ENCODE measurements at places on chromosomes 11 and 22. TPM values are rescaled to one million over a fixed set of nuclear protein-coding genes. Genes with fewer than 3 reads are reported as not detected.

DNA sequence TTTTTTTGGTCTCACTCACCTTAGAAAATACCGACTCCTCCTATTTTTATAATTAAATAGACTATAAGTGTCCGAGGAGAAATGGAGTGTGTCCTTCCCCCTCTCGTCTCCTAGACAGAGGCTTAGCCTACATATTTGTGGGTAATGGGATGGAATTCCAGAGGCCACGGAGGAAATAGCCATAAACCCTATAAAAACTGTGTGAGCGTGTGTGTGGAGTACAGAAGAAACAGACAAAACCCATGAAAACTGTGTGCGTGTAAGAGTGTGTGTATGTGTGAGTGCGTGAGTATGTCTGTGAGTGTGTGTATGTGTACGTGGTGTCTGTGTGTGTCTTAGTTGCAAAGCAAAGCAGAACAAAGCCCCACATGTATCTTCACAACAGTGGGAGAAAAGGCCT is 883.5 kb downstream of the OPCML start:
- DNase-seq: no peak

C11orf97 gene
- total RNA-seq: not detected

CENPM gene
- 63.1 TPM for total RNA-seq

DNA sequence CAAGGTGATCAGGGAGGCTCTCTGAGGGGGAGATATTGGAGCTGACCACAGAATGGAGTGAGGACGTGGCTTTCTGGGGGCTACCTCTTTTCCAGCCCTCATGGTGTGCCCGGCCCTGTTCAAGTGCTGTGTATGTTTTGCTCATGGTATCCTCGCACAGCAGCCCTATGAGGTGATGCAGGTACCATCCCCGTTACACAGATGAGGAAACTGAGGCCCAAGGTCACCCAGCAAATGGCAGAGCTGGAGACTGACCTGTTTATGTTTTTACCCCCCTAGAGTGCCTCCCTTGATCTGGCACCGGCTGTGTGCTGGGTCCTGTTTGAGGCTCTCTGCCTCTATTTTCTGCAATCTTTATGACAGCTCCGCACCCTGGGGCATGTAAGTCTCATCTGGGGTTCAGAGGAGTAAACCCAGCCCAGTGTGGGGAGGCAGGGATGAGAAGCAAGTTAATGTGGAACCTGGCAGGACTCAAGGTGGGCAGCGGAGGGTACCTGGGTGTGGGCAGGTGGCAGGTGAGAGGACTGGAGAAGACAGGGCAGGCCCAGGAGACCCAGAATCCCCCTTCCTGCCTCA is 20.8 kb downstream of the SGSM1 start:
- DNase-seq: no peak

GRCh38 chr11:57237204-57237681 is at the start of gene APLNR:
Gene APLNR (minus strand): TSS chr11:57237250. CDS start chr11:57237004, 246 bp downstream.
- DNase-seq: peak; percentile 4

DNA sequence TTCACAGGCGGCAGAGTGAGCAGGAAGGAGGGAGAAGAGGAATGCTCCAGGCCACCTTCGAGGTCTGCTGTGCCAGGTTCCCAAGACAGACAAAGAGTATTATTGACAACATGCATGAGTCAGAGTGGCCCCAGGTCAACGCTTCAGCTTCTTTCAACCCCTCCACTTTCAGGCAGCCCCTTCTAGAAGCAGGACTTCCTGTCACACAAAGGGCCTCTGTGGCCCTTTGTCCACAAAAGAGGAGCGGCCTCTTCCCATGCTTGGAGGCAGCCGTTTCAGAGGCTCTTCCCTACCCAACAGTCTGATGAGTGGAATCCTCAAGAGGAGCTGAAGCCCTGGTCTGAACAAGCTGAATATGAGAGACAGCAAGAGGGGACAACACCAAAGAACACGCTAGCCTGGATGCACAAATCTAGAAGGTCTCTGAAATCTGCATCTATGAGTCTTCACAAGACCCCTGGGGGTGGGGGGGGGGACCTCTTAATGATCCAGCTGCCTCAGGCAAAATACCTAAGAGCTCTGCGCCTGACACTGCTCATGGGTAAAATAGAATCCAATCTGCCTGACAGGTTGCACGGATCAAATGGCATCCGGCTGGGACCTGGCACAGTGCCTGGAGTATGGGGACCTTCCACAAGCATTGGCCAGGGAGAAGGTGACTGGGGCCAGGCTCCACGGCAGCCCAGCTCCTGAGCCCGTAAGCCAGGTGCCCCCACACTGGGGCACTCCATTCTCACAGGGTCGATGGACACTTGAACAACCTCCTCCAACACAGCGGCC is 67.5 kb downstream of the PACSIN2 start:
- peak; percentile 13 for DNase-seq

- peak; percentile 39 for DNase-seq
Observed at GRCh38 chr22:28799606-28800307, 612 bp downstream of the XBP1 start.

DNHD1 gene
- total RNA-seq: 28.2 TPM

- no peak for DNase-seq
Observed at GRCh38 chr11:69873166-69874077, 54.2 kb upstream of the FGF3 start.

- no peak for DNase-seq
Observed at GRCh38 chr11:69130654-69131053, 25.1 kb upstream of the SMIM38 start.

- no peak for DNase-seq
Observed at GRCh38 chr11:120357620-120358019, 21.4 kb downstream of the ARHGEF12 start.

MMP27 gene
- not detected for total RNA-seq

NAT10 gene
- total RNA-seq: 137 TPM

DNA sequence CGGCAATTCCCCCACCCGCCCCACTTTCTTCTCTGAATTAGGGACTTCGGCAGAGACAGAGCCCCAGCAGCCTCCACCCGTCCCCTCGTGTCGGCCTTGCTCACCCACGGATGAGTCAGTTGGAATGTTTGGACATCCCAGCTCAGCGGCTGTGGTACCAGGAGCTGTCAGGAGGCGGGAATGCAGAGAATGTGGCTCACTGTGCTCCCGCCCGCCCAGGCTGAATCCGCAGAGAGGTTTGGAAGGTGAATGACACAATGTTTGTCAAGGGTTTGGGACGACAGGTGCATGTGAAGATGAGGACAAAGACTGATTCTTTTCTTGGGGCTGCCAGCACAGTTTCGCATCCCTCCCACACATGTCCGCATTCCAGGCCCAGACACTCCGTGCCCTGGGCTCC is 39.6 kb downstream of the LIF start:
- DNase-seq: no peak

FOXR1 gene
- total RNA-seq: not detected

GRCh38 chr11:11076276-11076675 is 218.4 kb upstream of the ZBED5 start:
- no peak for DNase-seq

APOBEC3G gene
- 66.0 TPM for total RNA-seq
